Central memory CD4-positive, alpha-beta T cell (primary cell): ENCODE measurements at places on chromosomes 7 and 10.

DNA sequence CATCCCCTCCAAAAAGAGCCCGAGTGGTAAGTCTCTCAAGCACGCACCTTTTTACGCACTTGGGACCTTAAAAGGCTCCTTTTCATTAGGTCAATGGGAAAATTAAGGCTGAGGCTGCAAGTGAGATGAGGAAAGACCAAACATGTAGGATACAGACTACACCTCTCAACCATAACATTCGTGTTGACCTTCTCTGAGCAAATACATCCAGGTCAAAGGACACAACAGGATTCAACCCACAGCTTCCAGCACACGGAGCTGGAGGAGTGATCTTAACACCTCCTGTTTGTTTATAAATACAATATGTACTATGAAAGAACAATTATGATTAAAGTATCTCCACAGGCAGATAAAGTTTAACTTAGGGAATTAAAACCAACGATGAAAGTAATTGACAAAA is 9.7 kb downstream of the SFMBT2 start:
- DNase-seq = no peak

DNA sequence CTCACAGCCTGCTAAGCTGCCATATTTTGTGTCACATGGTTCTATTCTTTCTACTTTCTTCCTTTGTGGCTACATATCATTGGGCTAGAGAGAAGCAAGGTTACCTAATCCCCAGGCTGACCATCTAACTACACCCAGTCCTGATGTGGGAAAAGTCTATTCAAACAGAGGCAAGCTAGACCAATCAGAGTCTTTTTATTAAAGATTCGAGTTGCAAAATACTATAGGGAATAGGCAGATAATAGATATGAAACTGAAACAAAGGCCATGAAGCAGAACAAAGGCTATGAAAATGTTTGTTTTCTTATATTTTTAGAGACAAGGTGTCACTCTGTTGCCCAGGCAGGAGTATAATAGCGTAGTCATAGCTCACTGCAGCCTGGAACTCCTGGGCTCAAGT is 36.7 kb downstream of the MTERF1 start:
- no peak for DNase-seq

GRCh38 chr10:129799942-129800341 is 164.1 kb downstream of the EBF3 start:
- DNase-seq = no peak

DNA sequence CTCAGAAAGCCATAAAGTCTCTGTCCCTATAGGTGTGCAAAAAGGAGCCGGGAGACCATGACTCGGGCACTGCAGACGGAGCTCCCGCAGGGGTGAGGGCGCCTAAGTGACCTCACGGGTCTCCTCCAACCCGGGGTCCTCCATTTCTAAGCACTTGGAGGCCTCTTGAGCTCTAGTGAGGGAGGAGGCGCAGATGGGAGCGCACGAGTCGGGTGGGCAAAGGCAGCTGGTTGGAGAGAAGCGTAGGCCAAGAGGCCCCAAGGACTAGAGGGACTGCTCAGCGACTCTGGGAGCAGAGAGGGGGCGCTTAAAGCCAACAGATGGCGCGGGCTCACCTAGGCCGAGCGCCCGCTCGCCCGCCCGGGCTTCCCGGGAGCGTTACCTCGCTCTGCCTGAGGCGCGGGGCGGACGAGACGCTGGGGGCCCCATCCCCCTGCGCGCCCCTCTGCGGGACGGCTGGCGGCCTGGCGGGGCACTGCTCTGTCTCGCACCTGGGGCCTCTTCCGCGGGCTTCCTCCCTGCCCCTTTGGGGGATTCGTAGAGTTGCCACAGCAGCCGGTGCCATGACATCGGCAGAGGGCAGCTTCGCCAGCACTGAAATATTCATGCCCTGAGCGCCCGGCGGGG is 523 bp upstream of the CDH23 start:
- DNase-seq = no peak

DNA sequence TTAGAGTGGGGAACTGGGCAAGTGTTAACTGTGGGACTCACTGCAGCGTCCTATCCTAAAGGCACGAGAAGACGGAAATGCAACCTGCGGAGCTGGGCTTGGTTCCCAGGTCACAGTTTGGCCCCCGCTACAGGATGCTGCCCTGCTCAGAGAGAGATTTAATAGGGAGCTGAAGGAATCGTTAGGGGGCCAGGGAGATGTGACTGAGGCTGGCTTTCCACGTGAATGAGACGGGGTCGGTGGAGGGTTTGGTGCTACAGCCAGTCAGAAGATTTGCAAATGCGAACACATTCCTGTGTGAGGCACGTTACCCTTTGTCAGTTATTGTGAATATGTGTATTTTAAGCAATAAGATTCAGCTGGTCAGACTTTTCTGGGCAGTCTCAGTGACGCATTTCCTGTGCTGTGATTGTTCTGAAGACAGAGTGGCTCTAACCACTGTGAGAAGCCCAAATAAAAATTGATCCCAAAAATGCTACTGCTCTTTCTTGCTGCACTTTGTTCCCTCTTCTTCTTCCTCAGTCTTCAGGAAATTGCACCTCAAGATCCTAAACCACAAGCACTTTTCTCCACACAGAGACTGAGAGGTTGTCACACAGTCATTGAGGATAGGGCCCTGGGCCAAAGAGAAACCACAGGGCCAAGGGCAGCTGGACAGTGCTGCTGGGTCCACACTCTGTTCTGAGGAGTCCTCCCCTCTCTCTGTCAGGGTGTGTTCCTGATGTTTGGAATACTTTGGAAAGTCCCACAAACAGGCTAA is 21.2 kb downstream of the CYP17A1 start:
- no peak for DNase-seq

DNA sequence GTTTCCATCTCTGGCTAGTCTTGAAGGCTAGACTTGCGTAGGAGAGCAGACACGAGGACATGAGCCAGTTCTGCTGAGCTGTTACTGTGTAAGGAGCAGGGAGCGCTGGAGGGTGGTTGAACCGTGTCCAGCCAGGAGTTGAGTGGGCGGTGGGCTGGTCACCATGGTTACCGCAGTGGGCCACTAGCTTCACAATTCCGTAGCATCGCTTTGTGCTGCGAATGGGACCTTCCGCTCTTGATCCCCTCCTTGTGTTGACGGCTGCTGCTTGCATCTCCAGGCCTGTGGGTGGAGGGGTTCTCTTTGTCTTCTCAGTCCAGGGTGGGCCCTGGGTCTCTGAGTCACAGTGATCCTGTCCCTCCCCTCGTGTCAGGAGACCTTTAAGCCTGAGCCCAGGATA is 49.4 kb upstream of the OCM start:
- no peak for DNase-seq
